ENCODE measurements at places on chromosomes 3 and 15.

DNA sequence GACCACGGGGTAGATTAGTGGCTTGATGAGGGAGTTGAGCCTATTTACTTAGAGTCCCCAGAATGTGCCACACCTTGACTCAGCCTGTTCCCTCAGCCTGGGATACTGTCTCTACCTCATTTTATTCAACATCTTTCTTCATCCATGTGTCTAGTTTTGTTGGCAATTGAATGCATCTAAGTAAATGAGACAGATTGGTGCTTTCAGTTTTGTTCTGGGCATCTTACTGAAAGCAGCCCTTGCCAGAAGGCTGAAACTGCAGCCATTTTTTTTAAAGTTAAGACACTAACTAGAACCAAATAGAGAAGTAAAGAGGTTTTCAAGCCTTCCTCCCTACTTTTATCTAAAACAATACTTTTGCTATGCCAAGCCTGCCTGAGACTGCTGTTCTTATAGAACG, 246.8 kb downstream of the SLCO3A1 start:
- no peak for DNase-seq

DNA sequence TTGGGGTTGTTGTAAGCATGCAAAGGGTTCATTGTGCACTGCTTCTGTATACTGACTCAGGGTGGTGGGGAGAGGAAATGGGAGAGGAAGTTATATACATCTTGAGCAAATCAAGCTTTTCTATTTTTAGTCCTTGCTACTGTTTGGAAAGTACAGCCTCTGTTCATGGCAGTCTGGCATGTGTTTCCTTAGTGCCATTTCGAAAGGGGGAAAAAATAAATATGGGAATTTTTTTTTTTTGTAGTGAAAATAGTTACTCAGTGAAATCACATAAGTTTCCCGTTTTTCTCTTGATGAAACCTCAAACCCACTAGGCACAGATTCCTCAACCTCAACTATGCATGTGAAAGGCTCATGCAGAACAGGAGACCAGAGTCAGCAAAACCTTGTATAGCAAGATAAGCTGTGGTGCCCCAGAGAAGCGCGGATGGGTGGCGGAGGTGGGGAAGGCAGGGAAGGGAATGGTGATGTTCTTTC, 353.3 kb downstream of the LPP start:
- no peak for DNase-seq

DNA sequence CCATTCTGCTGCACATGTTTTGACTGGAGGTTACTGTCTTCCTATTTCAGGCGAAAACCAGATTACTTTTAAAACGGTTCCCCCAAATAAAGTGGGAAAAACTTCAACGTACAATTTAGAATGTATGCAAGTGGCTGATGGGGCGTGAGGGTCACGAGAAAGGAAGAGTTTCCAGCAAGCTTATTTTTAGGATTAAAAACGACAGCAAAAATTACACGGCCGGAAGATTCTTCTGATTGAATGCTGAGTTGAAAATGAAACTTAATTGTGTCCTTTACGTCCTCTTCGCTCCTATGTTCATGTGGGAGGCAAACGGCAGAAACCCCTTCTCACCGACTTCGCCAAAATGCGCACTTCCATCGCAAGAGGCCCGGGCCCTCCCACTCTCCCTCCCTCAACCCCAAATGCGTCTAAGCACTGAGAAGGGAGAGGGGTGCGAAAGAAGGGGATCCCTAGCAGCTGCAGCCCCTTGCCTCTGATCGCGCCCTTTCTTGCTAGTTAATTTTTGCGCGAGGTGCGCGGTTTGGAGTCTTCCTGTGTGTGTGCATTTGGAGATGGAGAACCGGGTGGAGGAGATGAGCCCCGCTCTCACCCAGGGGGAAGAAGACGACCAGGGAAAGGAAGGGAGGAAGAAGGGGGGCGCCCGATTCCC, 656 bp downstream of the CD47 start:
- peak; percentile 61 for DNase-seq

DNA sequence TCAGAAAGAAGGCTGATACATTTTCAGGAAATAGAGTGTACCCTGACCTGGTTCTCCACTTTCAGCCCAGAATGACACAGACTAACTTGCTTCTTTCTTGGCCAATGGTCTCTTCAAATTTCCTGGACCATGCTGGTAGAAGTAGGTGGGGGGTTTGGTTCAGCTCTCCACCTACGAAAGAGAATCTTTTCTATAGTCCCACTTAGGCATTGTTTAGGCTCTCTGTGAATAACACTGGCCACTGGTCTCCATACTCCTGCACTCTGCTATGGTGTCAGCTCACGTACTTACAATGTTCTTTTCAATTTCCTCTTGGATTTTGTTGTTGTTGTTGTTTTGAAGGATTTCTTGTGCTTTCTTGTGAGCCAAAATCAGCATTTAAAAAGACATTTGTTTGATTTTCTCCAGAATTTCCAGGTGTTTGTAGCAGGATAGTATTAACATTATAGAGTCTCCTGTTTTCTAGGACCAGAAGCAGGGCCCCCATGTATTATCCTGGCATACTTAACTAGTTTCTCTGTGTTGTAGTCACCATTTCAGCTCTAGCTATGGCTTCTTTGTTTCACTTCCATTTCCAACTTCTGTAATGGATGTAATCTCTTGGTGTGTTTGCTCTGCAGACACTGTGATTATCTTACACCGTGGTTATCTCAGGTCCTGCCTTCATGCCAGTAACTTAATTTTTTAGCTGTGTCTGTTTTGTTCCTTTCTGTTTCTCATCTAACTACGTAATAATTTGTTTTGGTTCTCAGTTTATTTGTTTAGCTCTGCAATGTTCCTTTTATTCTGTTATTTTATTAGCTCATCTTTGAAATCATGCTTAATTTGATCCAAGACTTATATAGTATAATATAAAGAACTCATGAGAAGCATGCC, 61.4 kb downstream of the CHRNA7 start:
- no peak for DNase-seq

- DNase-seq, result no peak
Measured at GRCh38 chr3:137760341-137761098, 3.6 kb upstream of the SOX14 start.

- DNase-seq, result no peak
Measured at GRCh38 chr3:112273536-112273935, 20.5 kb downstream of the SLC9C1 start.

DNA sequence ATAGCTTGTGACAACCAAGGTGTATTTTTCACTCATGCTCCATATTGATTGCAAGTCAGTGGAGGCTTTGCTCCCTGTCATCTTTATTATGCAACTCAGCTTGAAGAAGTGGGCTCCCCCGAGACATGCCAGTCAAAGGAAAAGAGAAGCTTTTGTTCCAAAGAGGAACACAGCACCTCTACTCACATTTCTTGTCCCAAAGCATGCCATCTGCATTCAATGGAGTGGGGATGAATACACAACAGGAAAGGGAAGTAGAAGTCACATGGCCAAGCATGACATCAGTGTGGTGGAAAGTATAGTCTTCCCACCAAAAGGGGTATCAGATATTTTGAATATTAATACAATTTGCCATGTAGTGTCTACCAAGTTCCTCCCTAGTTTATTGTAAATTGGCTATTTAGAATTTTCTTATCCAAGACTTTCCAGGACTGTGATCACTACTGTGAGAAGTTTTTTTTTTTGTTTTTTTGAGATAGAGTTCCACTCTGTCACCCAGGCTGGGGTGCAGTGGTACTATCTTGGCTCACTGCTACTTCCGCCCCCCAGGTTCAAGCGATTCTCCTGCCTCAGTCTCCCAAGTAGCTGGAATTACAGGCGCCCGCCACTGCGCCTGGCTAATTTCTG, 114.5 kb downstream of the GMPS start:
- no peak for DNase-seq

DNA sequence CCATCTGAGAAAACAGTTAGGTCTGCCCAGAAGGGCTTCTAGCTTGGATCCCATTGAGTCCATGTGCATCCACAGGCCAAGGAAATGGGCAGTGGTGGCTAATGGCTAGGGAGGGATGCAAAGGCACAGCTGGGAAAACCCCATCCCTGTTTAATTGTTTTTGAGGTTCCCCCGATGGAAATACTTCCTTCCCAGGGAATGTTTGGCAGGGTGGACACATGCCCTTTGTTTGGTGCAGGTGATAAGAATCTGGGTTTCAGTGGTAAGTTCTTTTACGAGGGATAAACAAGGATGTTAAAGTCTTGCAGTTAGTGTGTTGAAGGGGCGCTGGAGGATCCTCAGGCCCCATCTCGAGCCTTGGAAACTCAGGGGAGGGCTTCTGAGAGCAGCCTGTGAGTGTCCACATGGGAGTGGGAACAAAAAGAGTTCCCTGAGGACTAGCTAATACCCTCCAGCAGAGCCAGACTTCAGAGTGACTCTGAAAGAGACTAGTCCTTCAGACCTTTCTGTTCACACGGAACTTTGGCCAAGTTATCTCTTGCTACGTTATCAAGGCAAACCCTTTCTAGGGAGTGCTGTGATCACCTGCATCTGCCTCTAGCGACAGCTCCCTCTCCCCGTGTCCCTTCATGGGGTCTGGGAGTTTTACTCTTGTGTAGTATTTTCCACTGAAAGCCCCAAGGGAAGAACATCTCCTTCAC, 17.4 kb downstream of the PTPRG start:
- no peak for DNase-seq

DNA sequence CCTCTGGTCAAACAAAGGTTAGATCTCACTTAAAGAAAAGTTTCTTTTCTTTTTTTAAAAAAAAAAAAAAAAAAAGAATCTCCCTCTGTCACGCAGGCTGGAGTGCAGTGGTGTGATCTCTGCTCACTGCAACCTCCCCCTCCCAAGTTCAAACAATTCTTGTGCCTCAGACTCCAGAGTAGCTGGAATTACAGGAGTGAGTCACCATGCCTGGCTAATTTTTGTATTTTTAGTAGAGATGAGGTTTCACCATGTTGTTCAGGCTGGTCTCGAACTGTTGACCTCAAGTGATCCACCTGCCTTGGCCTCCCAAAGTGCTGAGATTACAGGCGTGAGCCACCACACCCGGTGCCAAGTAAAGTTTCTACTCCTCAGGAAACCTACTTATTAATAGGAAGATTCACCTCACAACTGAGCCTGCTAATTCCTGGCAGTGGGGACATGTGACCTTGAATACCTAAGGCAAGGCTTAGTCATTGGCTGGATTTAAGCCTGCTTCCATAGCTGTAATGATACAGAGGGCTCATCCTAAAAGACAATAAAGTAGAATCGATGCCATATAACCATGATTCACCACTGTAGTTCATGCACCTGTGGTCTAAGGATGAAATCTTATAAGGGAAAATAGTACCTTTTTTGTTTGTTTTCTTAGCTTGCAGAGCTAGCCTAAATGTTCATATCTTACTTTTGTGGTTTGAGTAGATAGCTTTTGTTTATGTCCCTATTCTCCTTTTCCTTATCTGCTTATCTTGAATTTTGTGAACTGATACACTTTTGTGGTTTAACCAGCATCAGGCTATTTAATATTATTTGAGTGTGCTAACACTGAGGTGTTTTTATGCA, 24.8 kb upstream of the RBMS3 start:
- DNase-seq, result no peak

DNA sequence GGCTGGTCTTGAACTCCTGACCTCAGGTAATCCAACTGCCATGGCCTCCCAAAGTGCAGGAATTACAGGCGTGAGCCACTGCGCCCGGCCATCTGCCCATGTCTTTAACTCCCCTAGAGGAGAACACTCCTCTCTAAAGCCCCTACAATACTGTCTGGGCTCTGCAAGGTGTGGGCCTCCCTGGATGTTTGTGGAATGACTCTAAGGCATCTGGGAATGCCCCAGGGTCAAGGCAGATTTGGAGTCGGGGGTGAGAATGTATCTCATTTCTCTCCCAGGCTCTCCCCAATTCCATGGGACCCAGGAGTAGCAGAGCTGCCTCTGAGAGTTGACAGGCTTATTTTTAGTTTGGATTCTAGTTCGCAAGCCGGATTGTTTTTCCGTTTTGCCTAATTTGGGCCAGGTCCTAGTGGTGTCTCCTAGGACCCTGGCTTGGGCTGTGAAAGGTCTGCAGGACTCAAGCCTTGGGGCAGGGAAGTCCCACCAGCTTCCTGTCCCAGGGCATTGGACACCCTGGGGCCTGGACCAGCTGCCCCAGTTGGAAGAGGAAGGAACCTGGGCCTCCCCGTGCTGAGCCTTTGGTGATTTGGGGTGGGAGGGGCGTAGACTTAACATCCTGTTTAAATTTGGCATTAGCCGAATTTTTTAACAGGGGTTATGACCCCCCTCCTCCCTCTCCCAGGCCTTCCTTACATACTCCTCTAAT, 53.5 kb downstream of the MAGEF1 start:
- no peak for DNase-seq

GRCh38 chr15:36659917-36660316, 80.5 kb downstream of the CDIN1 start:
- no peak for DNase-seq

DNA sequence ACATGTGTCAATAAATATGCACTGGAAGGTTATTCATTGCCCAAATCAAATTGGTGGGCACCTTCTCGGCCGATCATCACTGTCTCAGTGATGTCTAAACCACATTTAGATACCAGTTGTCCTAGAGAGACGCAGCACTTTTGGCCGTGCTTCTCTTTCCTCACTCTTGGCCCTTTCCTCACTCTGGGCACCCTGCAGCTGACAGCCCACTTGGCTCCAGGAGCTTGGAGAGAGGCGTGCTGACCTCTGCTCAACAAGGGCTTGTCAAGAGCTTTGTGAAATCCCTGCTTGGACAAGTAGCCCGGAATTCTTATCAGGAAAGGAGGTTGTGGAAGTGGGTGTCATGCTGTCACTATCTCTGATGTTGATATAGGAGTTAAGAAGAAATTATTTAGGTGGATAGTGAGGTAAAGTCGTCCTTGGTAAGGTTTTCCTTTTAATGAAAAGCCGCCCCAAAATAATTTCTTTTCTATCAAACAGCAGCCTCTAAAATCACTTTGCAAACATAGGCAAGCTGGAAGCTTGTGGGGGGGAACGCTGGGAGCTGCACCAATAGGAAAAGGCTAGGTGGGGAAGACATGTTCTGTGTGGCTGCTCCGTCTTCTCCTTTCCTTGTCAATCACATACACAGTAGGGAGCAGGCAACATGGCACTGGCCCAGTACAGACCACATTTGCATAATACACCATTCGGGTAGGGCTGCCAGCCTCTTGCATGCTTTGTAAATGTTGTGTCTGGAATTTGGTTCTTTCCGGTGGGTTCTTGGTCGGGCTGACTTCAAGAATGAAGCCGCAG, 126.8 kb upstream of the UBE3A start:
- no peak for DNase-seq

DNA sequence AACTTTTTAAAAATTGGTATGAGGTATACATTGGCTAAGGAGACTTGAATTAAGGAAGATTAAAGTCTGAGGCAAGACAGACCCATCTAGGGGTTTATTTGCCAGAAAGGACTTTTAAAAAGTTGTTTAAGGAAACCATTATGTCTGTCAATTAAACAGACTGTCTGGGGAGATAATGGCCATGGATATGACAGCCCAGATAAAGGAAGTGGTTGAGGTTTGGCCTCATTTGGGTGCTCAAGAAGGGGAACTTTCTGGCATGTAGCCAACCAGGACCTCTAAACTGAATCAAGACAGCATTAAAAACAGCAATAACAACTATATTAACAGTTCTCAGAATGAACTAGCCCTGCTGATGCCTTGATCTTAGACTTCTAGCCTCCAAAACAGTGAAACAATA, 9.9 kb upstream of the CD200R1L start:
- no peak for DNase-seq

- DNase-seq, result no peak
Measured at GRCh38 chr3:11172096-11172690, 17.9 kb downstream of the HRH1 start.

All from G401 (cell line).